Activated naive CD8-positive, alpha-beta T cell treated with anti-CD3 and anti-CD28 coated beads, Interleukin-2, amount 50 U/mL, for 16 hours (primary cell): ENCODE measurements at places on chromosomes 1 and 21.

GRCh38 chr1:25065321-25065721 is 135.2 kb upstream of the RUNX3 start:
- DNase-seq: no peak

DNA sequence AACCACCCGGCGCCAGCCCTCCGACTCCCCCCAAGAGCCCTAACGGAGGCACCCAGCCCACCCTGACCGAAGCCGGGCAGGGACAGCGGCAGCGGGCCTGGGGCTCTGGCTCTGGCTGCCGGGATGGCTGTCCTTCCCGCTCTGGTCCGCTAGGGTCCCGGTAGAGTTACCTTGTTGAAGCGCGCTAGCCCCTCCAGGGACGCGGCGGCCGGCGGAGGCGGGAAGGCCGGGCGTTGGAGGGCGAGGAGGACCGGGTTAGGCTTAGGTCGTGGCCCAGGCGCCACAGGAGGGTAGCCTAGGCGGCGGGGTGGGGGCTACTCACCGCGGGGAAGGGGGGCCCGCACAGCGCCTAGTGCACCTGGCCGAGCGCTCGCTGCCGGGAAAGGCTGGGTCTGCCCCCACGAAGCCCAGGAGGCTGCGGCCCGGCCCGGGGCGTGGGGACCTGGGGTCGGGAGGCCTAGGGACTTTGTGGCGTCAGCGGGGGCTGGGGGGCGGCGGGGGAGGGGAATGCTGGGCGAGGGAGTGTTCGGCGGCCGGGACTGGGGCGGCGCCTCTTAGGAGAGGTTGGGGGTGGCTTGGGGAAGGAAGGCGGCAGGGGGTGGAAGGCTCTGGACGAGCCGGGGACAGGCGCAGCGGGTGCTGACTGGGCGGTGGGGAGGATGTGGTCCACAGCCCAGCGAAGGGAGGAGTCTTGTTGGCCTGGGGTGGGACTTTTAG is at the start of gene TRIM17:
Gene TRIM17 (minus strand): TSS at position 645 of the 717 bp plus-strand sequence. CDS start 1,789 bp downstream, outside the sequence.
- no peak for DNase-seq

DNA sequence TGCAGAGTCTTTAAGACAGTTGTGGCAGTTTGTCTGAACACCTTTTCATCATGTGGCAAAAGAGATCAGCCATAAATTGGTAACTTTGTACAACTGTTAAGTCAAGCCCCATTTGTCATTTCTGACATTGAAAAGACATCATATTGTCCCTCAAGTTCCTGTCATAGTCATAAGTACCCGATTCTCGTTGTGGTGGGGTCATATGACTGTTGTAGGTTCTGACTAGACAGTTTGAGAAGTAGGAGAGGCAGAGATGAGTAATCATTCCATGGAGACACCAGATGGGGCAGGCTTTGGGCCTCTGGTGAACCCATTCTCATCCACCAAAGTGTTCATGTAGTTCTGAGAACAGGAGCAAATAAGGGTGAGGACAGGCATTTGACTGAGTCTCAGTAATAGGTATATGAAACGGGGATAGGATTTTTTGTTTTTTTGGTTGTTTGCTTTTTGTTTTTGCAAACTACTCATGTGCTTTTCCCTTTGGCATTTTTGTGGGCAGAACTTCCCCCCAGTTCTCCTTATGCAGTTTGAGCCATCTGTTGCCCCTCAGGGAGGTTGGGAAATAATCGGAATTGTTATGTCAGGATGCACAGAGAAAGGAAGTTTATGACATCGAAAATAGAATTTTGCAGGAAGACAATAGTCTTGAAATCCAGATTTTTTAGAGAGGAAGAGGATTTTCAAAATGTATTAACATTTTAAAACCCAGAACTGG is 86.9 kb upstream of the KCNE2 start:
- DNase-seq: no peak

DNA sequence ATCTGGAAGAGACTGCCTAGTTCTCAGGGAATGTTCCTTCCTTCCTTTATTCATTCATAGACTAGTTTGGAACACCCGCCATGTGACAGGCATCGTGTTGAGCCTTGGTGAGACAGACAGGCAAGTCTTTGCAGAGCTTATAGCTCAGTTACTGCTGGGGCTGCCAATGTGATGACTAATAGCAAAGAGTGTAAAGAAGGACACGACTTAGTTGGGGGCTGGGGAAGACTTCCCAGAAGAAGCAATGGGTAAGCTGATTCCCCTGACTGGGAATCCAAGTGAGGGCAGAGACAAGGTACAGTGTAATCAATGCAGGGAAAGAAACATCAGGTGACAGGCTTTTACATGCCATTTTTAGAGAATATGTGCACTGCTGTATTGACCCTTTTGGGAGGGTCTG is 51.2 kb downstream of the TENT5C start:
- DNase-seq: no peak

- DNase-seq: no peak
Observed at GRCh38 chr1:80536461-80536860, 1264.3 kb upstream of the ADGRL2 start.

DNA sequence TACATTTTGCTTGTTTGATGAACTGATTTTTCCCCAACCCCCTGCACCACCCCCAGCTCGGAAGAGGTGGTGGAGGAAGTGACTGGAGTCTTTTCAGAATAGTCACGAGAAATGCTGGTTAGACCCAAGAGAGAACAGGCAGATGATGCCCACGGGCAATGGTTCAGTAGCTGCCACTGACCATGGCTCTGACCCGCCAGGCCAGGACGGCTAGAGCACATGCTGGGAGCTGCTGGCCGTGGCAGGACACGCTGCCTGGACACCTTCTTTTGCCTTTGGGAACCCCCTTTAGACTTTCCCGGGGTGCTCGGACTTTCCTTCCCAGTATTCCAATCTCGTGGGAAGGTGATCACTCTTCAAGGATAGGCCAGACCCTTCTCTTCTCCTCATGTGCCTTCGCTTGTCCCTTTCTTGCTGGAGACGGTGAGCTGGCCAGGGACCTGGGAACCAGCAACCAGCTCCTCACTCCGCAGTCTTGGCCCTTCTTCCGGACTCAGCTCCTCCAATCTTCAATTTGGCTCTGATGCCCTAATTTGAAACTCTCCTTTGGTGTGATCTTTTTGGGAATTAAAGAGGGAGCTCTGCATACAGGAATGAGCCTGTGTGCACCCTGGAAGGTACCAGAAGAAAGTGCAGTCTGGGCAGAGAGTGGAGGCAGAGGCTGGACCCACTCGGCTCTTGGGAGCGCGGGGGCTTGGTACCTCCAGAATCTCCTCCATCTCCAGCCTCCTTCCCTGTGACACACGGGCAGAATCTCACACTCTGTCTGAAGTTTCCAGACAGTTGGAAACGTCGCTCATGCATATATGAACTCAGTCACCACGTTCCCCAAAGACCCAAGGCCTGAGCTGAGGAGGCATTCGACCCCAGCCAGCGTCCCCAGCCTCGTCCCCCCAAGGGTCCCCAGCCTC is 4.0 kb upstream of the PDE9A start:
- no peak for DNase-seq

GRCh38 chr1:226691247-226691646 is 47.8 kb downstream of the ITPKB start:
- no peak for DNase-seq

- DNase-seq: no peak
Observed at GRCh38 chr21:29775462-29775861, 164.3 kb downstream of the GRIK1 start.

GRCh38 chr21:27813750-27814149 is 846.9 kb upstream of the ADAMTS5 start:
- DNase-seq: no peak

DNA sequence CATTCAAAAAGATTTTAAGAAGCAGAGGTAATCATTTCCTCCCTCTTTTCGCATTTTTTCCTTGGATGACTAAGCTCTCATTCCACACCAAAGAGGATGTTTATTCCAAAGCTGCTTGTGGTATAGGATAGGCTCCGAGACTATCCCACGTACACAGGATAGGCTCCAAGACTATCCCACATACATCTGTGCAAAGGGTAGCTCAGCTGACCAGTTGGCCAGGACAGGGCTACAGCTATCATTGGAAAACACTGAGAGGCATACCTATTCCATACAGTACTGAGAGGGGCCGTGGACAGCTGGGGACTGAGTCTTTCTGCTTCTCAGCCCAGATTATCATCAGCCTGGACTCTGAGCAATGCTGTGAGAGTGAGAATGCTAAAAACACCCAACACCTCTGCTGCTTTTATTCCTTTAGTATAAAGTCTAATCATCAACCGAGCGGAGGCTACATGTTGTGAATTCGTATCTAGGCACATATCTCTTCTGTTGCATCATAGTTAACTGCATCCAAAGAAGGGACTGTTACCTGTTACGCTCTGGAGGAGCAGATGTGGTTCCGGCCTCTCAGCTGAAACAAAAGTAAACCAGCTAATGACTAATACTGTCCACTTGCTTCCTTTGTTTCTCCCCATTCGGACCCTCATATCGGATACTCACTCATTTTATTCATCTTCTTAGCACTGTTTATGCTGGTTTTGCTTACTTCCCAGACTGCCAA is 141.0 kb downstream of the TNFSF18 start:
- no peak for DNase-seq

- no peak for DNase-seq
Observed at GRCh38 chr1:205356440-205357139, at the start of gene KLHDC8A. KLHDC8A (minus strand) TSS chr1:205356922; CDS start chr1:205343604, 13,318 bp downstream.

GRCh38 chr1:1225238-1225845 is 6.5 kb downstream of the SDF4 start:
- no peak for DNase-seq

DNA sequence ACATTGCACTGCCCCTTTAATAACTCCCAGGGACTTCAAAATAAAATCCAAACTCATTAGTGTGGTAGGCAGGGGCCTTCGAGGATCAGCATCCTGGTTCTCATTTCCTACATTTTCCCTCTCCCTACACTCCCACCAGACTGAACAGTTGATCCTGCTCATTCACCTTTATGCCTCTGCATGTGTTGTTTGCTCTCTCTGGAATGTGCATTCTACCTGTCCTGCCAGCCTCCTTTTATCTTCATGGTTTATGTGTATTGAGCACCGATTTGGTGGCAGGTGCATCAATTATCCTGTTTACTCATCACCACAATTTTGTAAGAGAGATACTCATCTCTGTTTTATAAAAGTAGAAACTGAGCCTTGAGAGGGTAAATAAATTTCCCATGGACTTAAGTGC is 125.0 kb downstream of the ADSS2 start:
- no peak for DNase-seq

- DNase-seq: no peak
Observed at GRCh38 chr1:22224091-22224490, 81.2 kb upstream of the WNT4 start.

DNA sequence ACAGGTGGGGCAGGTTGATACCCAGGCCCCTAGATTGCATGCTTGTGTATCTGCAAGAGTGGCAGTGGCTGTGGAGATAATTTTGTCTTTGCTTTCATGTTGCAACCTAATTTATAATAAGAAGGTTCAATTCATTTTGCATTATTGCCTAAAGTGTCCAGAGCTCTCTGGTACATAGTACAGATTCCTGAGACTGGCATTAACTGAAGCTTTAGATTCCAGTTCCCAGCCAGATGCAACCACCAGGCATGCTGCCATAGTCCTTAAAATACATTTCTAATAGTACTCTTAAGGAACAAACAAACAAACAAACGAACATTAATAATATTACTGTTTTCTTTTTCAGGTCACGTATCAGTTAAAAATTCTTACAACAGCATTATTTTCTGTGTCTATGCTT is 36.9 kb downstream of the SLC35A3 start:
- DNase-seq: no peak

DNA sequence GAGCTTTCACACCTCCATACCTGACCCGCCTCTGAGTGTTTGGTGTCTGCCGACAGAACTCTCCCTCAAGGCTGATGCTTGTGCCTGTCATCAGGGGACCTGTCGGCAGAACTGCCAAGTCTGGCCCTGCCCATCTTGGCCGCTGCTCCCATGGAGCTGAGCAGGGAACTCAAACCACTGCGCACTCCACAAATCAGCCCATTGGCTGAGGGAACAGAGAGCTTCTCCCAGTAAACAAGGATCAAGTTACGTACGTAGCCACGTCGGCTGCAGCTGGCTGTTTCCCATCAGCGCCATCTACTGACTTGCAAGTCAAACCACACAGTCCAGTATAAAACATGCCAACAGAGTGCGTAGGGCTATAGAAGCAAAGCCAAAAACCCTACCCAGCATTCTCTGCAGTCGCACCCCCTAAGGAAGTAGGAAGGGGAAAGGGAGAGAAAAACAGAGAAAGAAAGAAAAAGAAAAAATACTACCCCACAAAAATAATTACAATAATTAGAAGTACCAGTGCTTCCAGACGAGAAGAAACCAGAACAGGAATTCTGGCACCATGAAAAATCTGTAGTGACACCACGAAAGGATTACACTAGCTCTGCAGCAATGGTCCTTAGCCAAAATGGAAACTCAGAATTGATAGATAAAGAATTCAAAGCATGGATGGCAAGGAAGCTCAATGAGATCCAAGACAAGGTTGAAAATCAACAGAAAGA is 13.1 kb downstream of the KRTAP13-1 start:
- no peak for DNase-seq

DNA sequence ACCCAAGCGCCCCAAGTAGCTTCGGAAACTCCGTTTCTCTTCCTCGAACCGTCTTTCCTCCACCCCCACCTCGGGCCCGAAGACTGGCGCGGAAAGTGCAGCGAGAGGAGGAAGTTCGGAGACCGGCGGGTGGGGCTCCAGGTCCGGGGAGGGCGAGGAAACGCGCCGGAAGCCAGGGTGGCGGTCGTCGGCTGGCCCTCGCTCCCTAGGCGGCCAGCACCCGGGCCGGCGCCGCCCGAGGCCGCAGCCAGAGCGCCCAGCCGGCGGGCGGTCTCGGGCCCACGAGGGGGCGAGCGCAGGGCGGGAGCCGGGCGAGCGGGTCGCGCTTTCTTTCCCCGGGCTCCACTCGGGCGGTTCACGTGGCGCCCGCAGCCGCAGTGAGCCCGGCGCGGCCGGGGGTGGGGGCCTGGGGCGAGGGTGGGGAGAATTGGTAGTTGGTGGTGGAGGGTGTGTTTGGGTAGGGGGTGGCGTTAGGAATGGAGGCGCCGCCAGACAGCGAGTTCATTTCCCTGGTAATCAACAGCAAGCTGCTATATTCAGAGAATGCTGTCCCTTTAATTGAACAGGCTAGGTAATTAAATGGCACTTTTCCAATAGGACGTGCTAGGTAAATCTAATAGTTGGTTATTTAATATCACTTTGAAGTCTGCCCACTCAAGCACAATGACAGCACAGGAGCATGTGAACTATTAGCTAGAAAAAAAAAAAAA is 6.7 kb downstream of the LMO4 start:
- peak; percentile 29 for DNase-seq

GRCh38 chr21:38208118-38208517 is 48.7 kb upstream of the KCNJ15 start:
- DNase-seq: no peak

- DNase-seq: no peak
Observed at GRCh38 chr1:5913078-5913845, 79.0 kb downstream of the NPHP4 start.

GRCh38 chr1:211781260-211781659 is 49.3 kb downstream of the LPGAT1 start:
- DNase-seq: no peak

- DNase-seq: no peak
Observed at GRCh38 chr1:90761781-90762589, 44.9 kb upstream of the BARHL2 start.

DNA sequence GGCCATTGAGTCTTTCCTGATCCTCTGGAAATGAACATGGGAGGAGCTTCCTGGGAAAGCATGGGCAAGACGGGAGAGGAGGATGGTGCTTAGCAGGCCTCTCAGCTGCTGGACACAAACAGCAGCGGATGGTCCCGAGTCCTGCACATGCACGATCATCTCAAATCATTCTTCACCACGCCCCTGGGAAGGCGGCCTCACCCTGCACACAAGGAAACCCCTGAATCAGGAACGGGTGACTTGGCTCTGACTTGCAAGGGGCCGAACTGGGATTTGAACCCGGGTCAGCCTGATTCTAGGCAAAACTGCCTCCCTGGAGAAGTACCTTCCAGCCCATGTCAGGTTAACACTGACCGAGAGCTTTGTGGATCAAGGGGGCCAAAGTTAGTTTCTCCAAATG is 134.8 kb upstream of the WNT4 start:
- no peak for DNase-seq

GRCh38 chr1:43853161-43853921 is 80.3 kb upstream of the ARTN start:
- DNase-seq: no peak
